ENCODE measurements at places on chromosomes 7 and 10.

- H3K4me3 ChIP-seq: no peak overlapping the region
- H3K36me3 ChIP-seq: no peaks in the 10 kb centered on the region
- no peak overlapping the region for H3K27ac ChIP-seq
- H3K27me3 ChIP-seq: no peaks in the 10 kb centered on the region
- no peaks in the 10 kb centered on the region for H3K4me1 ChIP-seq
Measured at GRCh38 chr7:34117573-34117972, 212.2 kb downstream of the BMPER start.

- H3K27ac ChIP-seq: no peak overlapping the region
- H3K4me3 ChIP-seq: no peak overlapping the region
- H3K36me3 ChIP-seq: no peaks in the 10 kb centered on the region
- no peaks in the 10 kb centered on the region for H3K27me3 ChIP-seq
Measured at GRCh38 chr7:376306-377079, 86.5 kb downstream of the FOXL3 start.

- H3K4me3 ChIP-seq: no peak overlapping the region
- peaks cover 21% of the 10 kb centered on the region for H3K4me1 ChIP-seq
- H3K27me3 ChIP-seq: no peaks in the 10 kb centered on the region
- H3K27ac ChIP-seq: no peak overlapping the region
Measured at GRCh38 chr10:132570771-132571649, 33.4 kb downstream of the INPP5A start.

GRCh38 chr10:6543431-6544005 is 36.6 kb downstream of the PRKCQ start:
- peak; percentile 73 for DNase-seq
- H3K36me3 ChIP-seq: peaks cover 53% of the 10 kb centered on the region
- no peaks in the 10 kb centered on the region for H3K27me3 ChIP-seq
- peaks cover 77% of the 10 kb centered on the region for H3K4me1 ChIP-seq
- peak overlapping the region; percentile 100 for H3K27ac ChIP-seq
- peak overlapping the region; percentile 81 for H3K4me3 ChIP-seq

- H3K4me3 ChIP-seq: no peak overlapping the region
- H3K36me3 ChIP-seq: no peaks in the 10 kb centered on the region
- H3K27me3 ChIP-seq: no peaks in the 10 kb centered on the region
- DNase-seq: no peak
- no peaks in the 10 kb centered on the region for H3K4me1 ChIP-seq
Measured at GRCh38 chr10:4332764-4333458, 493.1 kb upstream of the AKR1E2 start.

DNA sequence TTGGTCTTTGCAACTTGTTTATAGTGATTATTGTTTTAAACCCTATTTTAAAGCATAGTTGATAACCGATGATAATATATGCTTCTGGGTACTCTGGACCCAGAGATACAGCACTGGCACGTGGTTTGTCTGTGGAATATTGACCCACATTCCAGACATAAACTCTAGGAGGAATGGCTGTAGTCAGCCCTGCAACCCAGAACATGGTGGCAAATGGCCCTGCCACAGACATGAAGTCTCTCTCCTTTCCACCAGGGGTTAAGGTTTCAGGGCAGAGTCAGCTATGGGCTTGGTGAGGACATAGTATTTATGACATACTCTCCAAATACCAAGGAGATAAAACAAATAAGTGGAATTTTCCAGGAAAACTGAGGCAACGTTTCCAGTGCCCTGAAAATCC is 83.6 kb downstream of the NAMPT start:
- H3K27ac ChIP-seq: no peak overlapping the region
- no peaks in the 10 kb centered on the region for H3K4me1 ChIP-seq
- no peak overlapping the region for H3K4me3 ChIP-seq
- peaks cover 5% of the 10 kb centered on the region for H3K27me3 ChIP-seq

- H3K36me3 ChIP-seq: peaks cover 42% of the 10 kb centered on the region
- peak; percentile 74 for DNase-seq
Measured at GRCh38 chr10:130179640-130180039, 43.4 kb downstream of the GLRX3 start.

- H3K4me1 ChIP-seq: peaks cover 82% of the 10 kb centered on the region
- no peak overlapping the region for H3K4me3 ChIP-seq
- peaks cover 13% of the 10 kb centered on the region for H3K36me3 ChIP-seq
Measured at GRCh38 chr10:43292755-43293676, 26.2 kb upstream of the RASGEF1A start.

- DNase-seq: no peak
- peak overlapping the region; percentile 46 for H3K27ac ChIP-seq
- H3K4me1 ChIP-seq: peaks cover 13% of the 10 kb centered on the region
- H3K27me3 ChIP-seq: peaks cover 12% of the 10 kb centered on the region
Measured at GRCh38 chr7:128869944-128870285, 7.3 kb downstream of the ATP6V1F start.

GRCh38 chr10:58409956-58410610 is 24.9 kb downstream of the TFAM start:
- H3K27ac ChIP-seq: no peak overlapping the region
- H3K27me3 ChIP-seq: peaks cover 2% of the 10 kb centered on the region
- H3K36me3 ChIP-seq: no peaks in the 10 kb centered on the region
- DNase-seq: no peak
- no peaks in the 10 kb centered on the region for H3K4me1 ChIP-seq

- no peak overlapping the region for H3K27ac ChIP-seq
- H3K4me3 ChIP-seq: no peak overlapping the region
- no peak for DNase-seq
- H3K4me1 ChIP-seq: no peaks in the 10 kb centered on the region
Measured at GRCh38 chr7:40918701-40919271, 784.0 kb downstream of the SUGCT start.

DNA sequence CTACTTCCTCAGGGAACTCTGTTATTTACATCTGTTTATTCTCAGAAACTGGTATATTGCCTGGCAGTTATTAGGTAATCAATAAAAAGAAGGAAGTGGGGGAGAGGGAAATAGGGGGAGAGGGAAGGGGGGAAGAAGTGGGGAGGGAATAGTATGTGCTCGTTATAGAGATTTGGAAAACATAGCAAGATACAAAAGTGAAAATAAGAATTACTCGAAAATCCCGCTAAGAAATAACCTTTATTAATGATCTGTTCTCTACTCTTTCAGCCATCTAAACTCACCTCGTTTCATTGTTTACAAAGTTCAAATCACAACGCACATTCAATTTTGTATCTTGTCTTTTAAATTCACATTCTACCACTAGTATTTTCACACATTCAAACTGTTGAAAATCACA is 63.0 kb upstream of the CDCA7L start:
- H3K4me1 ChIP-seq: no peaks in the 10 kb centered on the region
- H3K36me3 ChIP-seq: no peaks in the 10 kb centered on the region
- H3K27ac ChIP-seq: no peak overlapping the region
- no peak overlapping the region for H3K4me3 ChIP-seq
- peaks cover 13% of the 10 kb centered on the region for H3K27me3 ChIP-seq
